ENCODE measurements at places on chromosomes 11 and 22.

DNA sequence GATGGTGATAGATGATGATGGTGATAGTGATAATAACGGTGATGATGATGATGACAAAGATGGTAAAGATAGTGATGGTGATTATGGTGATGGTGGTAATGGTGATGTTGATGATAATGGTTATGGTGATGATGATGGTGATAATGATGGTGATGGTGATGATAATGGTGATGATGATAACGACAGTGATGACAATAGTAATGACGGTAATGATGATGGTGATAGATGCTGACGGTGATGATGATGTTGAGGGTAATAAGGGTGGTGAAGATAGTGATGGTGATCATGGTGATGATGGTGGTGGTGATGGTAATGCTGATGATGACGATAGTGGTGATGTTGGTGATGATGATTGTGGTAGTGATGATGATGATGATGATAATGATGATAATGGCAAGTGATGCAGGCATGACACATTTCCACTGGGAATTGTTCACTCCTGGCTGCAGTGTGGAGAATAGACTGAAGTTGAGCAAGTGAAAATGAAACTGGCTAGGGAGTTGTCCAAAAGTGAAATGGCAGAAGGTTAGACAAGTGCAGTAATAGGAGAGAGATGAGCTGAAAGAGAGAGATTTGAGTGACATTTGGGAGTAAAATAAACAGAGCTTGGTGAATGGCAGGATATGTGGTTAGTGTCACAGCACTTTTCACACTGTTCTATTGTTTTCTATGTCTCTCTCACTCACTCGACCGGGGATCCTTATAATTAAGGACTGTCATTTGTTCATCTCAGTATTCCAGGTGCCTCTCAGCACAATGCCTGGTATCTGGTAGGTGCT lies 992.5 kb downstream of the OPCML start:
- DNase-seq: no peak

DNA sequence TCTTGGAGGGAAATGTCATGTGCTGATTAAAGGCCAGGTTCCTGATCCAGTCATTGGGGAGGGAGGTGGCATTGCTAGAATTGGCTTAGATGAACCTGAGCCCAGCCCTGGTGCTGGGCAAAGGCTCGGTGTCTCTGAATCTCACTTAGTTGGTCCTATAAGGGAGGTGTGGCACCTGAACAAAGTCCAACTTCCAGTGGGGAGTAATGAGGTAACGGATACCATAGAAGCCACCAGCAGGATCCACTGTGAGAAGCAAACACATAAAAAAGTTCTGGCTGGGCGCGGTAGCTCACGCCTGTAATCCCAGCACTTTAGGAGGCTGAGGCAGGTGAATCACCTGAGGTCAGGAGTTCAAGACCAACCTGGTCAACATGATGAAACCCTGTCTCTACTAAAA lies 26.6 kb downstream of the PRDM11 start:
- no peak for DNase-seq

- no peak for DNase-seq
Measured at GRCh38 chr11:73451896-73452295, 75.7 kb downstream of the RELT start.

DNA sequence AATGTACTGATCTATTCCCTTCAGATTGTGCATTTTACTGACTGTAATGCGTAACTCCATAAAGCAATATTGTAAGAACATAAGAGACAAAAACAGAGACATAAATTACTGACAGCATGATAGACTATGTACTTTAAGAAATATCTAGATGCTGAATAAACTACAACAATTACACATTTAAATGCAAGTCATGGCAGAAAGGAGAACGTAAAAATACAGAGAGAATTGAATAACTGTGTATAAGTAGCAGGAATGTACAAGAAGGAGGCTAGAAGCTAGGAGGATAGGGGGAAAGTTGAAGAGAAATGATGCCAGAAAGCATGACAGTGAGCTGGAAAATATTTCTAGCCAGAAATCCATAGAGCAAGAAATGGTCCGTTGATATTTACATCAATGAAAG lies 74.0 kb upstream of the FAM181B start:
- DNase-seq: no peak

- no peak for DNase-seq
Measured at GRCh38 chr11:75968021-75968625, 153.1 kb downstream of the UVRAG start.

- DNase-seq: no peak
Measured at GRCh38 chr11:78851878-78852586, 277.4 kb upstream of the NARS2 start.

- no peak for DNase-seq
Measured at GRCh38 chr11:72582206-72583176, 91.7 kb downstream of the PDE2A start.

DNA sequence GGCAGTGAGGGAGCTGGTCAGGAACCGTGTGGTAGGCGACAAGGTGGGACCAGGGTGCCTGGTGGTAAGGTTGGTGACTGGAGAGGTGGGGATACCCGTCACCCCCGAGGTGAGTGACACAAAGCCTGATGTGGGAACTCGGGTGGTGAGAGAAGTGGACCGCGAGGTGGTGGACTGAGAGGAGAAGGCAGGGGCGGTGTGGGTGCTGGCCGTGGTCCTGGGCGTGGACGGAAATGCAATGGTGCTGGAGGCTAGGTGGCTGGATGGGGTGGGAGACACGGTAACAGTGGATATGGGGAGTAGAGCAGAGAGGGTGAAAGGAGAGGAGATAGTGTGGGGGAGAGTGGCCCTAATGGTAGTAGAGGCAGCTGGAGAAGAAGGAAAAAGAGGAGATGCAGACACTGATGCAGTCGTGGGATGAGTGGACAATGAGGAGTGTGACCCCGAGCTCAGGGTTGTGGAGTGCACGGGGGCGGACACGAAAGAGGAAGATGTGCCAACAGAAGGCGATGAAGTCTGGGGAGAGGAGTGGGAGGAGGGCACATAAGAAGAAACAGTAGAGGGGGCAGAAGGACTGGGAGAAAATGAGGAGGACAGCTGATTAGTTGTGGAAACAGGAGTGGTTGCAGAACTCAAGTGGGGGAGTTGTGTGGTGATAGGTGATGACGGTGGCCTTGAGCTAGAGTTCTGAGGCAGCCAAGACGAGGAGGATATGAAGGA lies 20.5 kb downstream of the MUC6 start:
- no peak for DNase-seq

GRCh38 chr11:102240502-102240901 lies 76.8 kb upstream of the BIRC3 start:
- peak; percentile 67 for DNase-seq

DNA sequence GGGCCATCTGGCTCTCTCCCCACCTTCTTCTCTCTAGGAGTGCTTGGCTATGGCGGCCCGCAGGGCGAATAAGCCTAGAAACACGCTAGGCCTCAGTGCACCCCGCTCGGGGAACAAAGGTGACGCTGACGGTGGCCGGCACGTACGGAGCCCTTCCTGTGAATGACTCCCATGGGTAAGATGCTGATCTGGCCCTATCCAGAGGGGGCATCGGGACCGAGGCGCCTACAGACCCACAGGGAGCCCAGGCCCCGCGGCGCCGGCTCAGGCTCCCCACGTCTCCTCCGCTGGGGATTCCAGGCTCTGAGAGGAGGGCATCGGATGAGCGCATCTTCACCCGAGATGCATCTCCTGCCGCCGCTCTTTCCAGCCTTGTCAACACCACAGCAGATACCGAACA lies 31.4 kb upstream of the TESMIN start:
- no peak for DNase-seq

DNA sequence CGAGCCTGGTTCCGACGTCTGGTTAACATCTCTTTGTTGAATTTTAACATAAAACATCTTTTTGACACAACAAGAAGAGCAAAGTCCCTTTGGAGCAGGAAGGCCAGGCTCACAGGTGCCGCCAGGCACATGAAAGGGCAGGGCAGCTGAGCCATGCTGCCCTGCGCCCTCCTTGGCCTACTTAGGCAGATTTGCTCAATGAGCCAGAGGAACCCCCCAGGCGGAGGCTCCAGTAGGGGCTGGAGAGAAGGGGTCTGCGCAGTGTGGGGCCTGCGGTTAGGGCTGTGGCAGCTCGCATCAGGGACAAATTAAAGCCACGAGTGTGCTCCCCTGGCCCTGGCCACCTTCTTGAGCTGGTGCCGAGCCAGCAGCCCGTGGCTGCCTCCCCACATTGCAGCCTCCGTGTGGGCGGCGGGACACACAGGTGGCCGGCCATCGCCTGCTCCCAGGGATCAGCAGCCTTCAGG lies 9.9 kb upstream of the SLC22A12 start:
- no peak for DNase-seq

DNA sequence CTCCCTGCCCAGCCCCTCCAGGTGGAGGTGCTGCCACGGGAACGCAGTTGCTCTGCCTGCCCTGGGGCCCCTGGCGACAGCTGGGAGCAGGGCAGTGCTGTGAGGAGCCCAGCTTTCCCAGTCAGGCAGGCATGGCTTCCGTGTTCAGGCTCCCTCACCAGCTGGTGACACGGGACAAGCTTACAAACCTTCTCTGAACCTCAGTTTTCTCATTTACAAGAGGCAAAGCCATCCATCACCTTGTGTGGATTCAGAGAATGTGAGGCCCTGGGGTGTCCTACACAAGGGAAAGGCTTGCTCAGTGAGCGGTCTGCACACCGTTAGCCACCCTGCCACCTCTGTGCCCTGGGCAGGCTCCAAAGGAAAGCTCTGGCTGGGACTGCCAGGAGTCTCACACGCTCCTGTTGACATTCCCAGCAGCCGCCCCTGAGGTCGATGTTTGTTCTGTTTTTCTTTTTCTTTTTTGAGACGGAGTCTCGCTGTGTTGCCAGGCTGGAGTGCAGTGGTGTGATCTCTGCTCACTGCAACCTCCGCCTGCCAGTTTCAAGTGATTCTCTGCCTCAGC lies 23.5 kb downstream of the SUN2 start:
- DNase-seq: no peak
